ENCODE measurements at places on chromosomes 3 and 15. TPM values are rescaled to one million over a fixed set of nuclear protein-coding genes. Genes with fewer than 3 reads are reported as not detected.

Gene MITF
- total RNA-seq = 22.4 TPM

Gene PIGZ
- 3.3 TPM for total RNA-seq

DNA sequence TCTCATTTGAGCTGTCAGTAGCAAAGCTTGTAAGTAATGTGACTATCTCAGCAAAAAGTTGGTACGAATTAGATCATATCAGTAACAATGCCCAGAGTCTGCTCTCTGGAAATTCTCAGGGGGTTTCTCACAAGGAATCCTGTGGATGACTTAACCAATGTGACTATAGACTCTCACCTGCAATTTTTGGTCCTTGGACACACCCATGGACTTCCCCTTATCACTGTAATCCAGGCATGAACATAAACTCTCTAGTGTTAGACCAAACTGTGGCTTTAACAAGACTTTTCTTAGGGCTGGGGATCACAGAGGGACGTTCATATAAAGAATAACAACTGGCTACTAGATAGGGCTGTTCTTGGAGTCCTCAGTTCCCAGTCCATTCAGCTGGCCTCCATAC lies 3.9 kb upstream of the ZNF80 start:
- H3K27ac ChIP-seq = no peak overlapping the region
- H3K27me3 ChIP-seq = no peaks in the 10 kb centered on the region
- H3K4me3 ChIP-seq = no peak overlapping the region
- DNase-seq = no peak
- H3K4me1 ChIP-seq = no peaks in the 10 kb centered on the region

- DNase-seq = no peak
- H3K27me3 ChIP-seq = no peaks in the 10 kb centered on the region
- no peak overlapping the region for H3K27ac ChIP-seq
- no peaks in the 10 kb centered on the region for H3K4me1 ChIP-seq
- H3K36me3 ChIP-seq = no peaks in the 10 kb centered on the region
Measured at GRCh38 chr3:125194849-125195601, 17.5 kb downstream of the SLC12A8 start.

Gene ROBO2
- 1.5 TPM for total RNA-seq

DNA sequence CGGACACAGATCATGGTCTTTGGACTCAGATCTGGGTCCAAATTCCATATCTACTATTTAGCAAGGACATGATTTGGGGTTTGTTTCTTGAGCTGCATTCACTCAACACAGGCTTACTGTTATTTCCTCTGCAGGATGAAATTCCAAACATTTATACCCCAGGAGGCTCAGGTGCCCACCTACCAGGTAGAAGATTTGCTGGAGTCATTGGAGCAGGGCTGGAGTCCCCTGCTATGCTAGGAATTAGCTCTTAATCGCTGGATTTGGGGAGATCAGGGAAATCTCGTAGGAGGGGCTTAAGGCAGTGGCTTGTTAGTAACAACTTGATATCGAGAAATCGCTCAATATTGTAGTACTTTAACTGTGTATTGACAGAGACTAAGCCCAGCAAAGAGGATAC lies 193.0 kb downstream of the IL20RB start:
- no peaks in the 10 kb centered on the region for H3K27me3 ChIP-seq
- no peaks in the 10 kb centered on the region for H3K36me3 ChIP-seq
- H3K4me1 ChIP-seq = no peaks in the 10 kb centered on the region
- H3K27ac ChIP-seq = no peak overlapping the region

DNA sequence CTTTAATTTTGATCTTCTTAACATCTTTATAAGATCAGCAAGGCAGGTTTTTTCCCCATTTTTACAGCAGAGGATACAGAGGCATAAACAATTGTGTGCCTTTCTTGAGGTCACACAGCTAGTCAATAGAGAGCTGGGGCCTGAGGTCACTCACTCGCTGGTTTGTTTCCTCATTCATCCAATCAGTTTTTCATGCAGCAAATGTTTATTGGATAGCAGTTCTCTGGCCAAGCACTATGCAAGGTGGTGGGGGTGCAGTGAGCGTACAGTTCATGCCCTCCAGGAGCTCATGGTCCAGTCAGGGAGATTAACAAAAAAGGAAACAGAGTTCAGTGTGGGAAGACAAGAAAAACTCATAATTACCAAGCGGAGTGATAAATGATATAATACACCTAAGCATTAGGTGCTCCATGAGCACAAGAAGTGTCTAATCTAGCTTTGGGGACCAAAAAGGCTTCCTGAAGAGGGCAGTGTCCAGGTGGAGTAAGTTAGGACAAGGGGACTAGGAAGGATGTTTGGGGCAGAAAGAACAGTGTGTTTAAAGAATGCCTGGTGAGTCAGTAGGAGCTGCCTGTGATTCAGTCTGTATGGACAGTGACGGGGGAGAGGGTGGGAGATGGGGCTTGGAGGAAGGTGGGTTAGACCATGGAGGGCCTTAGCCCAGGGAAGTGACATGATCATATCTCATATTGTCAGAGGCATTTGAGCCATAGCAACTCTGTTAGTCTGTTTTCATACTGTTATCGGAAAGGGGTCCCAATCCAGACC lies 29.3 kb downstream of the MAP2K5 start:
- no peak for DNase-seq
- H3K27me3 ChIP-seq = no peaks in the 10 kb centered on the region
- H3K4me3 ChIP-seq = no peak overlapping the region
- peaks cover 8% of the 10 kb centered on the region for H3K4me1 ChIP-seq
- no peaks in the 10 kb centered on the region for H3K36me3 ChIP-seq

GRCh38 chr3:124557433-124558232 lies 172.6 kb upstream of the UMPS start:
- H3K36me3 ChIP-seq = no peaks in the 10 kb centered on the region
- peak; percentile 18 for DNase-seq
- no peaks in the 10 kb centered on the region for H3K27me3 ChIP-seq
- no peak overlapping the region for H3K4me3 ChIP-seq

GRCh38 chr3:11187681-11188080 lies 33.4 kb downstream of the HRH1 start:
- H3K36me3 ChIP-seq = no peaks in the 10 kb centered on the region
- peaks cover 30% of the 10 kb centered on the region for H3K4me1 ChIP-seq
- no peaks in the 10 kb centered on the region for H3K27me3 ChIP-seq
- no peak overlapping the region for H3K27ac ChIP-seq
- DNase-seq = no peak
- H3K4me3 ChIP-seq = no peak overlapping the region

DNA sequence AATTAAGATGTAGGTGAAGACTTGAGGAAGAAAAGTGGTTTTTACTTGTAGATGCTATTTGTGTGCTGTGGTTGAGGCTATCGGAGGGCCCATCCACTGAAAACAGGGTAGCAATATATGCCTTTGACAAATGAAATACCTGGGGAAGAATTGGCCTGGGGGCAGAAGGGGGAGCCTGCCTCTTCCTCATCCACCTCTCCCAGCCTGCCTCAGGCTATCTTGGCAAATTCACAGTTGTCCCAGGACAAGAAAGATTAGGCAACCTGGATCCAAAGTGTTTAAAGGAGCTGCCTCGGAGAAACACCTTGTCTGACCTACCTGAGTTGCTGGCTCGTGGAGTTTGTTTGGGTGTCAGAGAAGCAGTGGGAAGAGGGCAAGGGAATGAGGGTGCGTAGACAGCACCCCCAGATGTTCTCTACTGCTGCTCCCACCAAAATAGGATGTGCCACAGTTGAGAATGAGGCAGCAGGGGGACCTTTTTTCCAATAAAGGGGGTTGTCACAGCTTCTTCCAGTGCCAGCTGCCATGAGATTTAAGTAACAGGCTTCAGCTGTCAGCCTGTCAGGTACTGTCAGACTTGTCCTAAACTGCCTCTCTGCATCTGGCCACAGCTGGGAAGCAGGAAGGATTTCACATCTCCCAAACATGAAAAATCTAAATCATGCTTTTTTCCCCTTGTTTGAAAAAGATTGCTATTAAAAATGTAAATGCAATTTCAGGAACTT lies 9.2 kb downstream of the PLEKHO2 start:
- no peaks in the 10 kb centered on the region for H3K27me3 ChIP-seq
- peak; percentile 20 for DNase-seq
- peak overlapping the region; percentile 30 for H3K27ac ChIP-seq
- no peak overlapping the region for H3K4me3 ChIP-seq

DNA sequence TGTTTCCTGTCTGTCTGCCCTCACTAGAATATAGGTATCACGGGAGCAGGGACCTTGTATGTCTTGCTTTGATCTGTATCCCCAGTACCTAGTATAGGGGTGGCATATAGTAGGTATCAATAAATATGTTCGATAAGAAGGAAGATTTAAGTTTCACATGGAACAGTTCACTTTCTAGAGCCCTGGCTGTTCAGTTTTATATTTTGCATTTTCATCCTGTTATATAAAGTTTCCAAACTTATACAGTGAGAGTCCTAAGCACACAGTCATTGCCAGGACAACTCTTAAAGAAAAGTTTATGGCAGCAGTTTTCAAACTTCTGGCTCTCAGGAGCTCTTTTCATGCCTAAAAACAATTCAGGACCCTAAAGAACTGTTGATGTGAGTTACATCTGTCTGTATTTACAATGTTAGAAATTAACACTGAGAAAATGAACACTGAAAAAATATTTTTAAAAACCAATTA lies 13.4 kb downstream of the ITPR1 start:
- no peaks in the 10 kb centered on the region for H3K27me3 ChIP-seq
- no peak overlapping the region for H3K4me3 ChIP-seq
- H3K27ac ChIP-seq = peak overlapping the region; percentile 59
- no peaks in the 10 kb centered on the region for H3K36me3 ChIP-seq
- H3K4me1 ChIP-seq = peaks cover 66% of the 10 kb centered on the region
- DNase-seq = no peak

Gene SLC2A2
- not detected for total RNA-seq

DNA sequence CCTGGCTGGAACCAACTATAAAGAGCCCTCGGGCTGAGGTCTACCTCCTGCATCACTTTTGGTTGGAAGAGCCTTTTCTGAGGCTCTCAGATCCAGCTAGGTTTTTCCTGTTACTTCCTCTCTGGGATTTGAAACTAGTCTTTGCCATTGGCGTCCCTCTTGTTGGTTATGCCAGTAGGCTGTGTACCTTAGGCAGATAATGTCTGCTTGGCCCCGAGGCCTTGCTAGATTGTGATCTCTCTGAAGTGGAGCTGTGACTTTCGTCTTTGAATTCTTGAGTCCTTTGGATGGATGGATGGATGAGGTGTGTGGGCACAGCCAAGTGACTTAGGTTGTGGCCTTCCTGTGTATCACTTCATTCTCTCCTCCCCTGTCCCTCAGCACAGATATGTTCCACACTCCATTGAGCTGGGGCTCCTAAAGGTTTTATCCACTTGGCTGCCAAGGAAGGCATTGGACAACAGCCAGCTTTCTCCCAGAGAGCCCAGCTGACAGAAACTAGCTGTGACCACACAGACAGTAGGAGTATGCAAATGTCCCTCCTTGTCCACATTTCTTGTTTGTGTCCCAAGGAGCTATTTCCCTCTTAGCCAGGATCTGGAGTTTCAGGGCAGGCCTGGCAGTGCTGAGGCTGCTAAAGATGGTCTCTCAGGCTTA lies 7.9 kb upstream of the DNAJC17 start:
- peaks cover 7% of the 10 kb centered on the region for H3K36me3 ChIP-seq
- H3K4me3 ChIP-seq = no peak overlapping the region
- no peaks in the 10 kb centered on the region for H3K27me3 ChIP-seq
- peak; percentile 89 for DNase-seq

DNA sequence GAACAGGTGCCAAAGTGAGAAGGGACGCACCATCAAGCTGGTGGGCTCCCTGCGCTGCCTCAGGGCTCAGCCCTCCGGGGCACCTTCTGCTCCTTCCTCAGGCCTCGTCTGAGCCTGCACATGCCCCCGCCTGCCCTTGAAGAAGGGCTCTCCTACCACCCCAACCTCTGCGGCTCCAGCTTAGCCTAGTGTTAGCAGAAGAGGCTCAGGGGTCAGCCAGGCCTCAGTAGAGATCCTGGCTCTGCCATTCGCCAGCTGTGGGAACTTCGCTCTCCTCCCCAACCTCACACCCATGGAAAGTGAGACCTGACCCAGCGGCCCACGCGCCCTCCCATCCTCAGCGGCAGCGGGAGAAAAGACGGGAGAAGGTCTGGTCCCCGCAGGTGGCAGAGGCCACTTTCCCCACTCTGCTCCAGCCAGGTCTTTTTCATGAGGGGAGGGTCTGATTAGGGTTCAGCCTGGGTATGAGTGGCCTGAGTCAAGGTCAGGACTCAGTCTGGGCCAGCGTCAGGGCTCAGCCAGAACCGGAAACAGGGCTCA lies 8.2 kb downstream of the GRIP2 start:
- H3K4me1 ChIP-seq = no peaks in the 10 kb centered on the region
- no peaks in the 10 kb centered on the region for H3K27me3 ChIP-seq
- no peak overlapping the region for H3K4me3 ChIP-seq
- H3K36me3 ChIP-seq = no peaks in the 10 kb centered on the region
- no peak for DNase-seq
- no peak overlapping the region for H3K27ac ChIP-seq

DNA sequence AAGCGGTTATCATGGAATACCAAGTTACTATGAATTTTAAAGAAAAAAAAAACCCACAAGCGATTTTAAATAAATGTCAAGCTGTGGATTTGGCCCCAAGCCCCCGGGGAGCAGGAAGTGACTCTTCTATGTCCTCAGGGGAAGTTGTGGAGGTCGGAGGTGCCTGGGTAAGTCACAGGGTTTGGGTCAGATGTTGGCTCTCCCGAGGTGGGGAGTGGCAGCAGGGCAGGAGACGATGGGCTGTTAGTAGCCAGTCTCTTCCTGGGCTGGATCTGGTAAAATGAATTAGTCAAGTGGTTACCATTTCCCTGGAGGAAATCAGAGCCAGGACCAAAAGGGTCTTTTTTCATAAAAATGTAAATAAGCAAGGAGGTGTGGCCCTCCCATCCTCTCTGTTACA lies 316.7 kb downstream of the TLE3 start:
- H3K36me3 ChIP-seq = no peaks in the 10 kb centered on the region
- no peak overlapping the region for H3K4me3 ChIP-seq
- DNase-seq = no peak
- no peaks in the 10 kb centered on the region for H3K27me3 ChIP-seq
- H3K4me1 ChIP-seq = no peaks in the 10 kb centered on the region
- no peak overlapping the region for H3K27ac ChIP-seq

Gene HYAL1
- 8.5 TPM for total RNA-seq

- no peaks in the 10 kb centered on the region for H3K4me1 ChIP-seq
- DNase-seq = no peak
- no peak overlapping the region for H3K4me3 ChIP-seq
- no peak overlapping the region for H3K27ac ChIP-seq
- no peaks in the 10 kb centered on the region for H3K27me3 ChIP-seq
Measured at GRCh38 chr3:124699051-124699450, 31.2 kb upstream of the UMPS start.

Gene GCSAM
- 0.33 TPM for total RNA-seq

Gene GOLGA8T
- 1.3 TPM for total RNA-seq

DNA sequence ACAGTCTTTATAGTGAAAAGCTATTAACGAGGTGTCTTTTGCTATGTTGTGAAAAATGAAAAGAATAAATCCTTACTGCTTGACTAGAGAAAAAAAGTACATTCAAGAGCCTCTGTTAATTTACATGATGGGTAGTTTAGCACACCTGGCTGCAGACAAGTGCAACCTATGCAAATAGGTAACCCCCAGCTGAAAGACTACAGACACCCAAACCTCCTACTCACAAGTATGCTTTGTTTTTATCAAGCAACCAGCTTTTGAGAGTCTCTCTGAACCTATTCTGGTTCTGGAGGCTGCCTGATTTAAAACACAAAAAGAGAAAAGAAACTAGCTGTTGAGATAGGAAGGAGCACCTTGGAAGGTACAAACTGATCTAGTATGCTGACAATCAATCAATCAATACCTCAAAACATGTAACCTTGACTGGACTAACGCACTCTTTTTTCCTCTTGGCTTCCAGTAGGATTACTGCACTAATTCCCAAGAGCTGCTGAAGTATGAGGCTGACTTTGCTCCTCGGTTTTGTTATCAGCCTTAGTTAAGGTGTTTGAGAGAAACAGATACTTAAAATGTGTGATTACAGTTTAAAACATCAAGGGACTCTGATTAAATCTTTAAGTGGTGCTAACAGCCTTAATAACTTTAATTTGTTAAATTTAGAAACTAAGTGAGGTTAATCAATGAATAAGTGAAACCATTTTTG lies 63.6 kb downstream of the OSBPL10 start:
- no peak for DNase-seq
- H3K27me3 ChIP-seq = no peaks in the 10 kb centered on the region

Gene CISH
- 43.2 TPM for total RNA-seq
